ENCODE measurements at places on chromosomes 2 and 18. TPM values are rescaled to one million over a fixed set of nuclear protein-coding genes. Genes with fewer than 3 reads are reported as not detected.

The PRKAG3 gene
- total RNA-seq, result not detected

The C2orf66 gene
- 0.28 TPM for total RNA-seq

The D2HGDH gene
- total RNA-seq, result 30.0 TPM

The GALNT3 gene
- 8.5 TPM for total RNA-seq

Measured in activated naive CD4-positive, alpha-beta T cell treated with anti-CD3 and anti-CD28 coated beads, Interleukin-2, amount 10 ng/mL, durations not matched to agents 5 hours and 36 hours (primary cell).